ENCODE measurements at places on chromosomes 7 and 10. TPM values are rescaled to one million over a fixed set of nuclear protein-coding genes. Genes with fewer than 3 reads are reported as not detected.

DNA sequence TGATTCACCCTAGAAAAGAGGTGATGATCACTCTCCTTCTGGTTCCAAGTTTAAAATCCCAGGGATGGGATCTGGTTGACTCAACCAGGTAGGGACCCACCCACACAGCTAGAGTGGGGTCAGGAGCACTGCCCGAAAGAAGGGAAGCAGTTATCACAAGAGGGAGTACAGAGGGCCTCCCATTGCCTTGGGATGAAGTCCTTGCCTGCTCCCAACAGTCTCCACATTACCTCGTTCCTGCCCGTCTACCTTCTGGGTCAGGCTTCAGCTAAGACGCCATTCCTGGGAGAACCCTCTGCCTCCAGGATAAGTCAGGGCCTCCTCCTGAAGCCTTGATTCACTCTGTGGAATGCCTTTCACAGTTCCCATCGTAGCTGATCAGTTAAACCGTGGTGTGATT is 23.8 kb downstream of the ZMIZ2 start:
- H3K27ac ChIP-seq: no peak overlapping the region
- H3K27me3 ChIP-seq: no peaks in the 10 kb centered on the region
- H3K36me3 ChIP-seq: peaks cover under 1% of the 10 kb centered on the region
- no peak overlapping the region for H3K4me3 ChIP-seq
- DNase-seq: no peak
- no peaks in the 10 kb centered on the region for H3K4me1 ChIP-seq

DNA sequence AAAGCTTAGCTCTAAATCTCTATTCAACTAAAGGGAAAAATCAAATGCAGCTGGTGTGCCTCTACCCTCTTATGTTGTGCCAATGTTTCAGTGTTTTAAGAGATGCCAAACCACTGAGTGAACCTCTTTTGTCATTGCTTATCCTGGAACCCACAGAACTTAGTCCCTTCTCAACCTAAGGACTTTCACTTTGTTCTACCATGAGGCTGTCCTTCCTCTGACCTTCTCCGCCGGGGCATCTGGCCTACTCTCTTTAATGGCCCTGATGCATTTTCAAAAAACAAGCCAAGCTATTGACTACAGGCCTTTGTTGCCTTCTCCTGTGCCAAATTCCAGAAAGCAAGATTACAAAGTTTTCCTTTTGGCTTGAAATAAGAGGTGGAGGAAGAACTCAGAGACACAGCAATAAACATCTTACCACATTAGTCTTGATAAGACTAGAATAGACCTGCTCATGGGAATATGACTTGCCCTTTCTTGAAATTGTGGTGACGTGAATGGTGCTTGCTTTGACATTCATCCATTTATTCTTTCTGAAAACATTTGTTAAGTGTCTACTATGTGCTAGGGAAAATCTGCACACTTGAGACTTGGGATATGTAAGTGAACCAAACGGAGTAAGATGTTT is 253.2 kb upstream of the SMIM30 start:
- no peaks in the 10 kb centered on the region for H3K4me1 ChIP-seq
- no peak overlapping the region for H3K27ac ChIP-seq
- no peak for DNase-seq
- no peaks in the 10 kb centered on the region for H3K36me3 ChIP-seq
- no peak overlapping the region for H3K4me3 ChIP-seq
- H3K27me3 ChIP-seq: no peaks in the 10 kb centered on the region

CPED1 gene
- polyA plus RNA-seq: 0.67 TPM

GRCh38 chr10:30553626-30554439 is 75.7 kb downstream of the LYZL2 start:
- peak; percentile 86 for DNase-seq
- H3K36me3 ChIP-seq: no peaks in the 10 kb centered on the region
- no peaks in the 10 kb centered on the region for H3K4me1 ChIP-seq
- H3K4me3 ChIP-seq: no peak overlapping the region
- H3K27ac ChIP-seq: no peak overlapping the region
- no peaks in the 10 kb centered on the region for H3K27me3 ChIP-seq

- H3K27me3 ChIP-seq: no peaks in the 10 kb centered on the region
- no peak overlapping the region for H3K4me3 ChIP-seq
- no peak for DNase-seq
- no peaks in the 10 kb centered on the region for H3K4me1 ChIP-seq
- no peak overlapping the region for H3K27ac ChIP-seq
These were observed 4.6 kb upstream of the RADIL start for GRCh38 chr7:4888161-4888560.

DNA sequence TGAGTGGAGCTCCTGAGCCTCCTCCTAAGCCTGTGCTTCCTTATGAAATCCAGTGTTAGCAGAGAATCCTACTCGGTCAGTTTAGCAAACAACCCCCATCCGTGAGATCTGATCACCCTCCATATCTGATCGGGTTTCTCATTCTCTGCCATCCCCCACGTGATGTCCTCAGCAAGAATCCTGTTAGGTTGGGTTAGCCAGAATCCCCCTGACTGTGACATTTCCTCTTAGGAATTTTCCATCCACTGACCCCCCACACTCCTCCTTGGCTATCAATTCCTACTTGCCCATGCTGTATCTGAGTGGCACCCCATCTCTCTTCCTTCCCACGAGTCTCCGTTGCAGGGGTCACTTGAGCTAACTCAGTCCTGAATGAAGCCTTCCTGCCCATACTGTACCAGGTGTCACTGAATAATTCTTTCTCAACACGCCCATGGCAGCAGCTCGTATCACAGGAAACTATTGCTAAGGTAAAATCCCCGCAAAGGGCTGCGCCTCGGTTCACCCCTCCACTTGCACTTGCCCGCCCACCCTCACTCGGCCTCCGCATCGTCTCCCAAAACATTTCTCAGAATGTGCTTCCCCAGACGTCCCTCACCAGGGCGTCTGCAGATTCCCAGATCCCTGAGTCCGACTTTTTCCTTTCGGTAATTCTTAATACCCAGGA is 44.1 kb downstream of the MYOF start:
- DNase-seq: peak; percentile 66
- H3K36me3 ChIP-seq: no peaks in the 10 kb centered on the region
- H3K4me3 ChIP-seq: no peak overlapping the region
- peaks cover 46% of the 10 kb centered on the region for H3K4me1 ChIP-seq
- H3K27ac ChIP-seq: peak overlapping the region; percentile 96
- no peaks in the 10 kb centered on the region for H3K27me3 ChIP-seq

VOPP1 gene
- 5.0 TPM for polyA plus RNA-seq

GRCh38 chr7:96040250-96040772 is 268.0 kb downstream of the DYNC1I1 start:
- H3K4me3 ChIP-seq: no peak overlapping the region
- peak; percentile 12 for DNase-seq
- H3K36me3 ChIP-seq: no peaks in the 10 kb centered on the region

- no peaks in the 10 kb centered on the region for H3K4me1 ChIP-seq
- no peak overlapping the region for H3K4me3 ChIP-seq
- H3K27ac ChIP-seq: no peak overlapping the region
- no peaks in the 10 kb centered on the region for H3K27me3 ChIP-seq
These were observed 480.5 kb upstream of the FOXK1 start for GRCh38 chr7:4201566-4201965.

MOGAT3 gene
- polyA plus RNA-seq: not detected

PHKG1 gene
- 0.44 TPM for polyA plus RNA-seq

GRCh38 chr7:85074-85882 is 107.1 kb upstream of the FAM20C start:
- H3K27ac ChIP-seq: no peak overlapping the region
- H3K27me3 ChIP-seq: no peaks in the 10 kb centered on the region
- no peaks in the 10 kb centered on the region for H3K4me1 ChIP-seq
- DNase-seq: peak; percentile 69
- no peaks in the 10 kb centered on the region for H3K36me3 ChIP-seq

GDF10 gene
- 3.8 TPM for polyA plus RNA-seq

- H3K27me3 ChIP-seq: peaks cover 45% of the 10 kb centered on the region
- peak within 1 kb of the TSS; percentile 67 for H3K4me3 ChIP-seq
- H3K4me1 ChIP-seq: peaks cover 5% of the 10 kb centered on the region
- H3K36me3 ChIP-seq: no peaks in the 10 kb centered on the region
- peak; percentile 89 for DNase-seq
These were observed at the start of gene HSPA12A for GRCh38 chr10:116742367-116743265. Gene HSPA12A, minus strand, starts transcription at chr10:116742566. Its CDS starts 97 bp downstream, at chr10:116742469.

DNA sequence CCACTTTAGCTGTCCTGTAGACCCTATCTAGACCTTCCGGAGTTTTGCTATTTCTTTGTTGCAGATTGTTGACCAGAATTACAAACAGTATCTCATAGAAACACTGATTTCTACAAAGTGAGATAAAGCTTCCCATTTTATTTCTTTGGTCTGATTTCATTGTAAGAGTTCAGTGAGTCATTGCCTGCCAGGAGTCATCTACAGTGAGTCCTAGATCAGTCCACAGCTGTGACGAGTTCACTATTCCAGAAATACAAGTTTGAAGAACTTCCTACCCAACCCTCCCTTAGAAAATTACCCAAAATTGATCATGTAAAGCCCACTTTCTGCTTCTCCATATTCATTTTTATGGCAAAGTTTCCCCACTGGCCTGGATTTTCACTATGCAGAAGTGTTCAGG is 905.5 kb downstream of the CNTNAP2 start:
- no peaks in the 10 kb centered on the region for H3K36me3 ChIP-seq
- peak; percentile 17 for DNase-seq
- H3K4me3 ChIP-seq: no peak overlapping the region
- H3K27ac ChIP-seq: no peak overlapping the region
- H3K4me1 ChIP-seq: no peaks in the 10 kb centered on the region
- no peaks in the 10 kb centered on the region for H3K27me3 ChIP-seq

ARHGEF35 gene
- 0.93 TPM for polyA plus RNA-seq

- H3K27me3 ChIP-seq: peaks cover 7% of the 10 kb centered on the region
- no peaks in the 10 kb centered on the region for H3K4me1 ChIP-seq
- DNase-seq: no peak
- no peaks in the 10 kb centered on the region for H3K36me3 ChIP-seq
- no peak overlapping the region for H3K27ac ChIP-seq
These were observed 102.5 kb downstream of the APBB1IP start for GRCh38 chr10:26540601-26541000.

GRCh38 chr10:13472359-13472758 is 56.5 kb downstream of the BEND7 start:
- H3K36me3 ChIP-seq: no peaks in the 10 kb centered on the region
- no peaks in the 10 kb centered on the region for H3K27me3 ChIP-seq
- no peak for DNase-seq
- no peak overlapping the region for H3K27ac ChIP-seq
- no peak overlapping the region for H3K4me3 ChIP-seq
- H3K4me1 ChIP-seq: no peaks in the 10 kb centered on the region

DNA sequence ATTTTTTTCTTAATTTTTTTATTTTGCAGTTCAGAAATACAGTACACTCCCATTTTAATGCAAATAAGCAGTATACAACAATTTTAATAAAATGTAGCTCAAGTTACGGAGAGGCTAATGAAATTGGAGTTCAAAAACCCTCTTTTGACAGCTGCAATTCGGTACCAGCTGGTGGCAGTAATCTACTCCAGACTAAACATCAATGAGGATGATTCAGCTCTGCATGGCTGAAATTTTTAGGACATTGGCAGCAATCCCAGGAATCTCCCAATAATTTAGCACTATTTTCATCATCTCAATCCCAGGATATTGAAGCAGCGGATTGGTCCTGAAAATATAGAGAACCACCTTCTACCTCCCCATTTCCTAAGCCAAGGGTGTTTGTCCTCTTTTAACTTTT is 278.8 kb downstream of the CACNA2D1 start:
- H3K36me3 ChIP-seq: no peaks in the 10 kb centered on the region
- no peak for DNase-seq
- H3K4me1 ChIP-seq: no peaks in the 10 kb centered on the region
- H3K27me3 ChIP-seq: peaks cover 94% of the 10 kb centered on the region

DNA sequence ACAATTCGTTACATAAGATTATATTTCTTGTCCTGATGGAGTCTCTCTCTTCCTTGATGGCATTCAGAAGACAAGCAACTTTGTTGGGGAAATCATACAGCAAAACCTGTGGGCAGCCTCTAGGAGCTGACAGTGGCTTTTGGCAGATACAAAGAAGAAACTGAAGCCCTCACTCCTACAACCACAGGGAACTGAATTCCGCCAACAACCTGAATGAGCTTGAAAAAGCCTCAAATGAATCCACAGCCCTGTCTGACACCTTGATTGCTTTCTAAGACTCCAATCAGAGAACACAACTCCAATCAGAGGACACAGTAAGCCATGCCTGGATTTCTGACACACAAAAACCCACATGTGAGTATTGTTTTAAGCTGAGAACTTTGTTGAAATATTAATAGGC is 576.8 kb upstream of the LRRTM3 start:
- DNase-seq: no peak
- no peak overlapping the region for H3K27ac ChIP-seq
- H3K4me1 ChIP-seq: no peaks in the 10 kb centered on the region
- no peaks in the 10 kb centered on the region for H3K27me3 ChIP-seq
- H3K36me3 ChIP-seq: no peaks in the 10 kb centered on the region
- no peak overlapping the region for H3K4me3 ChIP-seq

DNA sequence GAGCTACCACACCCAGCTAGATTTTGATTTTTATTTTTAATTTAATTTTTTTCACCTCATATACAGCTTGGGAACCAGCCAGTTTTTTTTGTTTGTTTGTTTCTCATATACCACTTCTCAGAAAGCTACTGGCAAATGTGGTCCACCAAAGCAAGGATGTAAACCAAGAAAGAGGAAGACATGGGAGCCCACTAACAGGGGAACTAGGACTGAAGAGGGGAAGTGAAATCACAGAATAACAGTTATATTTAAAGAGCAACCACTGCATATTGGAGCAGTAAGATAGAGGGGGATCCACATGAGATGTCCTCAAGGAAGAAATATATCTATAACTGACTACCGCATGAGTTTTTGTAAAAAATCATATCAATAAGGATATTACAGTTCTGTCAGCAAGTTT is 10.5 kb downstream of the CPVL start:
- no peaks in the 10 kb centered on the region for H3K36me3 ChIP-seq
- no peaks in the 10 kb centered on the region for H3K27me3 ChIP-seq
- H3K4me1 ChIP-seq: no peaks in the 10 kb centered on the region
- H3K4me3 ChIP-seq: no peak overlapping the region

STEAP4 gene
- polyA plus RNA-seq: 0.22 TPM

C10orf143 gene
- polyA plus RNA-seq: 5.7 TPM

DNA sequence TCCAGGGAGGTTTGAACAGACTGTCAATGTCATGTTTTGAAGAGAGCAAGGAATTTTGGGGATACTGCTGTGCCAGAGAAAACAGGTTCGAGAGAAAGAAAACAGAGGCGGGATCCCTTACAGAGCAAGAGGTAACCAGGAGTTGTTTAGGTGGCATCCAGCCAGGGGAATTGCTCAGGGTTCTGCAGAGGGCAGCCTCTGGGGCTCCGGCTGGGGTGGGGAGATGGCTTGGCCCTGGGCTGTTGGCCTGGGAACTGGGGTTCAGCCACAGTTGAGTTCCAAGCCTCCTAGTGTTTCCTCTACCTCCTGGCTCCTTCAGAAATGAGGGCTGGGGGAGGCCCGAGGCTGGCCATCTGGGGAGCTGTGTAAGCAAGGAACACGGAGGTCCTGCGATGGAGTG is 68.0 kb downstream of the CAMK1D start:
- H3K4me1 ChIP-seq: no peaks in the 10 kb centered on the region
- no peaks in the 10 kb centered on the region for H3K36me3 ChIP-seq
- H3K4me3 ChIP-seq: no peak overlapping the region

DNA sequence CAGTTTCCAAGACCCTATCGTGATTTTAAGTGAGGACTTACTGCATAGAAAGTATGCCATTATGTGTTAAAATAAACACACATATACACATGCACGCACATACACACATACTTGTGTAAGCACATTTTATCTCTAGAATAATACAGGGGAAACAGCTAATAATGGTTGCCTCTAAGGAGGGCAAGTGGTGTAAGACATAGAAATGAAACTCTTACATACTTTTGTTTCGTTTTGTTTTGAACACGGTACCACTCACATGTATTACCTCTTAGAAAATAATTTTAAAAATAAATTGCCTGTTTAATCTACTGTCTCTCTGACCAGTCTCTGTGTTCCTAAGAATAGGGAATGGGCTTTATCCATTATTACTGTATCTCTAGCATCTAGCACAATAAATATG is 49.2 kb downstream of the HERPUD2 start:
- H3K36me3 ChIP-seq: no peaks in the 10 kb centered on the region
- H3K4me3 ChIP-seq: no peak overlapping the region

Measured in cardiac muscle cell (in vitro differentiated cells and primary cell).